Kidney (tissue), 22 donors: ENCODE measurements at places on chromosomes 6 and 20. TPM values are rescaled to one million over a fixed set of nuclear protein-coding genes. Genes with fewer than 3 reads are reported as not detected.

The IRAK1BP1 gene
- 6.6 TPM for total RNA-seq

- no peaks in the 10 kb centered on the region for H3K36me3 ChIP-seq
- peaks cover 2% of the 10 kb centered on the region for H3K27me3 ChIP-seq
- peak overlapping the region; percentile 64 for H3K4me3 ChIP-seq
- H3K4me1 ChIP-seq = peaks cover 5% of the 10 kb centered on the region
These were observed 4.7 kb upstream of the TUBB2A start for GRCh38 chr6:3162067-3162497.

The COL19A1 gene
- 1.1 TPM for total RNA-seq

The ZBP1 gene
- total RNA-seq = 3.7 TPM

DNA sequence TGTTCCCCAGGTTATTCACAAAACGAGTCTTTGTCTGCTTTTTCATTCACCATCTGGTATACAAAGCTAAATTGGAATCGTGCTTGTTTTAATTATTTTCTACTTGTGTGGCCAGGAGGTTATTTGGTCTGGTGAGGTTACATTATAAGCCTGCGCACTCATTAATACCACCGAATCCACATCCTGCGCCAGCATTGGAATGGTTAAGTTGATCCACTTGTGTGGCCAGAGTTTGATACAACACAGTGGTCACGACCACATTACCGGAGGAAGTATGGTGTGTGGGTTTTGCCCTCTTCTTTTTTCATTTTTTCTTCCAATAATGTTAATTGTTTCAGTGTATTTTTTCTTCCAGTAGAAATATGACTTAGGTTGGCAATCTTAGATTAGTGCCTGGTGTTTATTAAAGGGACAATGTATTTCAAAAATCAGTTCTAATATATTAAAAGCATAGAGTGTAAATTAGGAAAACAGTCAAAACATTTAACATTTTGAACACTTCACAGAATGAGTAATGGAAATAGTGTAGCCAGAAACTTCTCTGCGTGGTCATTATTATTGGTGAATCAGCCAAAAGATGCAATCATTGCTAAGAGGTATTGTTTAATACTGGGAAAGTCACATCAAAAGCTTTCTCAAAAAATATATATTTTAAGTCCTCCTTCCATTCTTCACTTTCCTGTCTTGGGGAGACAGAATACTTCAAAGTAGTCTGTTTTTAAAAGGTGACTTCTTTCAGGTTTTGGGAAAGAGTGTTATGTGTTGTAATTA is 84.5 kb downstream of the JARID2 start:
- H3K4me1 ChIP-seq = peaks cover 11% of the 10 kb centered on the region
- no peaks in the 10 kb centered on the region for H3K27me3 ChIP-seq
- no peaks in the 10 kb centered on the region for H3K36me3 ChIP-seq
